ENCODE measurements at places on chromosomes 3 and 15. TPM values are rescaled to one million over a fixed set of nuclear protein-coding genes. Genes with fewer than 3 reads are reported as not detected.

Gene SENP8
- 3.4 TPM for total RNA-seq

Gene TERC
- 119 TPM for total RNA-seq

Gene CFAP92
- total RNA-seq = 0.11 TPM

Gene MOBP
- total RNA-seq = not detected

Gene CSPG5
- 0.11 TPM for total RNA-seq

Gene EFHB
- total RNA-seq = 4.2 TPM

Gene EIF3J
- total RNA-seq = 43.8 TPM

Gene SERP1
- total RNA-seq = 105 TPM

Gene RHOA
- 891 TPM for total RNA-seq

Gene CPNE9
- not detected for total RNA-seq

Gene GOLGA8G
- not detected for total RNA-seq

Gene ATP13A5
- not detected for total RNA-seq

Gene SPSB4
- 1.4 TPM for total RNA-seq

Gene KBTBD8
- 7.3 TPM for total RNA-seq

Gene RASL12
- 0.52 TPM for total RNA-seq

Gene GOLGA8S
- 0.13 TPM for total RNA-seq

Gene CCDC54
- total RNA-seq = not detected

Gene DNASE1L3
- total RNA-seq = 0.43 TPM

Gene TRH
- total RNA-seq = 0.13 TPM

Gene GPR149
- total RNA-seq = not detected

Gene ZFYVE19
- 14.6 TPM for total RNA-seq

Gene GPR62
- 0.11 TPM for total RNA-seq

Gene SLC35G2
- total RNA-seq = 15.3 TPM

Gene SLC9A9
- total RNA-seq = 24.3 TPM

Gene KIF9
- 7.1 TPM for total RNA-seq

Gene GLDN
- 56.1 TPM for total RNA-seq

Gene CCDC66
- total RNA-seq = 32.9 TPM

Gene CHRFAM7A
- total RNA-seq = 4.3 TPM

Gene PRR23A
- not detected for total RNA-seq

Gene AP3B2
- total RNA-seq = 1.4 TPM
